Fibroblast of the aortic adventitia (primary cell): ENCODE measurements at places on chromosomes 7 and 10. TPM values are rescaled to one million over a fixed set of nuclear protein-coding genes. Genes with fewer than 3 reads are reported as not detected.

GRCh38 chr7:146741911-146742310, 625.3 kb downstream of the CNTNAP2 start:
- no peak for DNase-seq

GRCh38 chr10:107557916-107558315, 393.4 kb upstream of the SORCS1 start:
- DNase-seq, result no peak

DNA sequence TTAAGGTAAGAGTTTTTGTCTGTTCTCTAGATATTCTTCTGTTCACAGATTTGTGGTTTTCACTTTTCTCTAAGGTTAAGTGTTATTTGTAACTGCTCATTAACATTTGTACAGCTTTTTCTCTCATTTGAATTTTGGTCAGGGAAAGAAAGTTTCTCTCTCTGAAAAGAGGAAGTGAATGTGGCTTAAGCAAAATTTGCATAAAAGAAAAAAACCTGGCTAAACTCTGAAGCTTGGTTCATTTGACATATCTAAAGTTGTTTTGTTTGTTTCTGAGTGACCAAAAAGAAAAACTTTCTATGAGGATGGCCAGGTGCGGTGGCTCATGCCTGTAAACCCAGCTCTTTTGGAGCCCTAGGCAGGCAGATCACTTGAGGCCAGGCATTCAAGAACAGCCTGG, 22.0 kb upstream of the SLC26A4 start:
- no peak for DNase-seq

CHST15 gene
- total RNA-seq, result 2.0 and 5.6 TPM in 2 replicates

- DNase-seq, result no peak
These were observed 14.3 kb downstream of the ANKRD1 start for GRCh38 chr10:90906596-90906995.

GRCh38 chr7:111162692-111163091, 71.8 kb downstream of the LRRN3 start:
- DNase-seq, result peak; percentile 27

TUBGCP2 gene
- total RNA-seq, result 33.0 and 72.8 TPM in 2 replicates

GRCh38 chr10:102819054-102819453, 18.2 kb downstream of the CYP17A1 start:
- DNase-seq, result no peak

NKX2-3 gene
- total RNA-seq, result not detected in 2 replicates

LRGUK gene
- total RNA-seq, result 0.09 and 0.82 TPM in 2 replicates

DNA sequence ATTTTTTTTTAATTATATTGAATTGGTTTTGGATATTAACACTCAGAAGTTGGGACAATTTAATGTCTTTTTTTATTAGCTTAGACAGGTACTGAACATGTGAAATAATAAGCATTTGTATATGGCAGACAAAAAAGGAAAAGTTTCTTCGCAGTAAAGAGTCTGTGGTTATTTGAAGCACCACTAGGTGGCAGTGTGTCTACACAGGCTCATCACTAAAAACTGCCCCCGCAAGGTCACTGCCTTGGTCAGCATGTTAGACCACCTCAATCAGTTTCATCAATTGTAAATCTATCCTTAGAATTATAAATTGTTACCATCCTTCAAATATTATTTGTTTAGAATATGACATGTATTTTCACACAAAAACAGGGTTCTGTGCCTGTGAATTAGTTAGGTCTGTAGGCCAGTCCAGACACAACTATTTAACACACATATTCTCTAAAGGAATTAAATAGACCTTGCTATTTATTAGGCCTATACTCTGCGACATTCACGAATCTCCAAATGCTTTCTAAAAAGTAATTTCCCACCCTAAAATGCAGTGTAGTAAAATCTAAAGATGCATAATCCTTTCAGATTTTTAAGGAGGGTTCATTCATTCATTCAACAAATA, 17.0 kb downstream of the PNLIPRP3 start:
- DNase-seq, result peak; percentile 41

DNA sequence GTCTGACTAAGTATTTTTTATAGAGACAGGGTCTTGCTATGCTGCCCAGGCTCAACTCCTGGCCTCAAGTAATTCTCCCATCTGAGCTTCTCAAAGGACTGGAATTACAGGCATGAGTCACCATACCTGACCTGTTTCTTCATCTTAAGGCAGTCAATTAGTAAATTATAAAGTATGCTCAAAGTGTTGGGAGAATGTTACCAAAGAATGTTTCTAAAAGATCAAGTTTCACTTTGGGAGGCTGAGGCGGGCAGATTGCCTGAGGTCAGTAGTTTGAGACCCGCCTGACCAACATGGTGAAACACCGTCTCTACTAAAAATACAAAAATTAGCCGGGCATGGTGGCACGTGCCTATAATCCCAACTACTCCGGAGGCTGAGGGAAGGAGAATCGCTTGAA, 117.0 kb downstream of the ALOX5 start:
- DNase-seq, result no peak

- no peak for DNase-seq
These were observed 853.5 kb downstream of the GATA3 start for GRCh38 chr10:8908013-8908412.

STN1 gene
- 18.4 and 34.9 TPM in 2 replicates for total RNA-seq

- DNase-seq, result no peak
These were observed 266.5 kb downstream of the GFRA1 start for GRCh38 chr10:116006508-116006907.

GRCh38 chr10:124244256-124244877, 151.0 kb upstream of the CHST15 start:
- DNase-seq, result no peak

- no peak for DNase-seq
These were observed 67.9 kb downstream of the ZNF680 start for GRCh38 chr7:64494912-64495461.

GRCh38 chr7:16115374-16115773, 306.0 kb downstream of the CRPPA start:
- no peak for DNase-seq
